ENCODE measurements at places on chromosomes 1 and 21.

- DNase-seq: no peak
These were observed 1.6 kb downstream of the CNIH3 start for GRCh38 chr1:224617410-224618355.

- peak; percentile 59 for DNase-seq
These were observed 58.8 kb downstream of the NAV1 start for GRCh38 chr1:201597551-201598230.

GRCh38 chr1:57026624-57027354 is 61.0 kb upstream of the C8B start:
- DNase-seq: no peak

GRCh38 chr1:112011202-112011601 is 21.7 kb upstream of the KCND3 start:
- DNase-seq: no peak

DNA sequence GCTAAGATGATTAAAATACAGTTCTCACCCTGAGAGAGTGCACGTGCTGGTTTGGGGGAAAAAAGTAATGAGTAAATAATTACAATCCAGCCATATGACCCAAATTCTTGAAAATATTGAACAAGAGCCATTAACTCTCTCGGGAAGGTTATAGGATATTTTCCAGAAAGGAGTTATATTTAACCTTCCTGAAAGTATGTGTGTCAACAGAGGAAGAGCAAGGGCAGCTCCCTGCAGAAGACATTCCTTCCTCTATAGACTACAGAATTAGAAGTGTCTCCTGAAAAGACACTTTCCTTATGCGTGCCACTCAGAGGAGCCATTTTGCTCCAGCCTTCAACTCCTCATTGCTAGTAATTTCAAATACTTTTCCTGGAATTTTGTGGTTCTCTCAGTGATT is 648.7 kb downstream of the USP25 start:
- no peak for DNase-seq

DNA sequence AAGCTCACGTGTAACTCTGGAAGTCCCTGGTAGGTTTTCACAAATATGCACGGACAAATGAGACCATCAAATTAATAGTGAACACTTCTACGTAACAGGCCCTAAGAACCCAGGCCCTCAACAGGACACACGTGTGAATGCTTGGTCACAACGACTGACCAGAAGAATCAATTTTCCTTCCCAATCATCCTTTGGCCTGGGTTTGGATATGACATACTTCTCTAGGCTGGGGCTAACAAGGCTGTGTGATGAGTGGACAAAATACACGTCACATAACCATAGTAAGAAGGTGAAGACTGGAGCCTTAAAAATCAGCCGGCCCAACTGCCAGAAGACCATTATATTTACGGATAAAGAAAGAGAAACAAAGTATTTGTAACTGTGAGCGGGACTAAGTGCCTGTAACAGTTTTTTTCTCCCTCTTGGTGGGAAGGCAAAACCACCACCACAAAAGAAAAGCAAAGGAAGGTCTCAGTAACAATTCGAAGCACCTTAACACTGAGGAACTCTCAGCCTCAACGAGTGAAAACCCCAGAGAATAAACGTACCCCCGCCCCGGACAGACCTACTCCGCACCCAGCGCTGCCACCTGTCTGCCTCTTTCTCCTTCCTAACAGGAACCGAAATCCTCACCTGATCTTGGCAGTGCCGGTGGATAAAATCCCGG is 450 bp downstream of the SDE2 start:
- DNase-seq: no peak

DNA sequence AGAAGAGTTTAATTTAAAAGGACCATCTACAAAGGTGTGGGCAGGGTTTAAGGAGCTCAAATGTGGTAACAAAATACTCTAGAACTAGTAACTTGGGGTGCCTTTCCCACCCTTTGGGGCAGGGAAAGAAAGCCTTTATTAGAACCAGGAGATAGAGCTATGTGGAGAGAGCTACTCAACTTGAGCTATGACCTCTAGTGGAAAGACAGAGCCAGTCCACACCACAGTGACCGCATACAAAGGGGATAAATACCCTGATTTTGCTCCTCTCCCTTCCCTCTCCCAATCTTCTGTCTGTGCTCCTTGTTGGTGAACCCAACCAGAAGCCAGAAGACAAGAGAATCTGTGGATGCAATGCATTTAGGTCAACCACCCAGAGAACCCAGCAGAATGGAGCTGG is 54.4 kb upstream of the JAK1 start:
- DNase-seq: no peak
